CD4-positive, alpha-beta T cell (primary cell): ENCODE measurements at places on chromosomes 1 and 21. TPM values are rescaled to one million over a fixed set of nuclear protein-coding genes. Genes with fewer than 3 reads are reported as not detected.
A peak's percentile ranks its signal among the peaks of the same experiment; 100 is the strongest.

GRCh38 chr1:52190500-52191252 is 48.8 kb downstream of the ZFYVE9 start:
- H3K27me3 ChIP-seq = no peaks in the 10 kb centered on the region
- no peaks in the 10 kb centered on the region for H3K36me3 ChIP-seq
- H3K4me3 ChIP-seq = no peak overlapping the region
- H3K27ac ChIP-seq = no peak overlapping the region
- H3K4me1 ChIP-seq = no peaks in the 10 kb centered on the region

DNA sequence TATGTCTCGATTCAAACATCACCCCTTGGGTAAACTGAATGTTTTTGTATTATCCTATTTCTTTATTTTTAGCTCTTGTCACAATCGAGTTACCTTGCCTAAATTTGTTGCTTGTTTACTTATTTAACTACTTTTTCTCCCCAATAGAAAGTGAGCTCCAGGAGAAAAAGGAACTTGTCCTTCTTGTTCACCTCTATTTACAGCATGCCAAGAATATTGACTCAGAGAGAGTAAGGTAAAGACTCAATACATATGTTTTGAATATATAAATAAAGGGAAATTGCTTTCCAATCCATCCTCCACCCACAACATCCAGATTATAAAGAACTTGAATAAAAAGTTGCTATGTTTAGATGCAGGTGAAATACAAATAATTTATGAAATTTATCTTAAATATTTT is 107.3 kb upstream of the PDC start:
- DNase-seq = no peak
- no peaks in the 10 kb centered on the region for H3K27me3 ChIP-seq
- H3K27ac ChIP-seq = no peak overlapping the region
- H3K4me1 ChIP-seq = no peaks in the 10 kb centered on the region
- no peaks in the 10 kb centered on the region for H3K36me3 ChIP-seq

- H3K36me3 ChIP-seq = peaks cover 4% of the 10 kb centered on the region
- no peaks in the 10 kb centered on the region for H3K27me3 ChIP-seq
- H3K4me3 ChIP-seq = no peak overlapping the region
Measured at GRCh38 chr21:42248783-42249597, 30.1 kb downstream of the ABCG1 start.

GRCh38 chr1:232952514-232953499 is 2.4 kb downstream of the NTPCR start:
- H3K27ac ChIP-seq = no peak overlapping the region
- peak; percentile 9 for DNase-seq
- H3K36me3 ChIP-seq = peaks cover 21% of the 10 kb centered on the region
- H3K27me3 ChIP-seq = no peaks in the 10 kb centered on the region

GRCh38 chr1:208997726-208998312 is 585.7 kb upstream of the CAMK1G start:
- no peaks in the 10 kb centered on the region for H3K4me1 ChIP-seq
- no peaks in the 10 kb centered on the region for H3K27me3 ChIP-seq
- H3K27ac ChIP-seq = no peak overlapping the region
- DNase-seq = no peak
- H3K4me3 ChIP-seq = no peak overlapping the region

DNA sequence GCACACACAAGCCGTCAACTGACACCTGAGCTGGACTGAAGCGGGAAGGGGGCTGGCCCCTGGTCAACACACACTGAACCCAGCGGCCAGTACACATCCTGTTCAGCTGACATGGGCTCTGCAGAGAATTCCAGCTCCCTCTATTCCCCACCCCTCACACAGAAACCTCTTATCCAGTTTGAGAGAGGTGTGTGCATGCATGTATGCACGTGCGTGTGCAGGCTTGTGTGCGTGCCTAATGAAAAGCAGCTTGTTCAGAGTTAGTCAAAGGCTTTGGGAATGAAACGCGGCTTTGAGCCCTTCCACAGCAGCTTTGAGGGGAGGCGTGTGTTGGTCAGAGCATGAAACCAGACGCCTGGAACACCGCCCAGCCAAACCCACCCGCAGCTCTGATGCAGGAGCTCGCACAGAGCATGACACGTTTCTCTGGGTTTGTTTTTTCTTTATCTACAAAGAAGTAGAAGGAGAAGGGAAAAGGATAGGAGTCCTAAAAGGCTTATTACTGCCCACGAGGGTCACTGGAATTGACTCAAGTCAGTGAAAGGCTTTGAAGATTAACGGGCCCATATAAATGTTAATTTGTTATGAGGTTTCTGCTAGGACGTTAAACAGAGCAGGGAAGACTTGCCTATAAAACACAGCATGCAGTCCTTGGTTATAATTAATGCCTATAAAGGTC is 184.2 kb downstream of the ETS2 start:
- H3K27me3 ChIP-seq = peaks cover 20% of the 10 kb centered on the region
- no peak for DNase-seq
- peaks cover 9% of the 10 kb centered on the region for H3K4me1 ChIP-seq
- H3K36me3 ChIP-seq = no peaks in the 10 kb centered on the region
- no peak overlapping the region for H3K4me3 ChIP-seq

- H3K4me3 ChIP-seq = no peak overlapping the region
- DNase-seq = no peak
- H3K27ac ChIP-seq = no peak overlapping the region
- no peaks in the 10 kb centered on the region for H3K27me3 ChIP-seq
- H3K36me3 ChIP-seq = no peaks in the 10 kb centered on the region
- peaks cover 42% of the 10 kb centered on the region for H3K4me1 ChIP-seq
Measured at GRCh38 chr1:234763910-234764309, 153.9 kb upstream of the IRF2BP2 start.

KLHDC7A gene
- not detected for total RNA-seq

SPRR4 gene
- not detected for total RNA-seq

FCGR2B gene
- 0.36 TPM for total RNA-seq

MUL1 gene
- 17.6 TPM for total RNA-seq

PADI2 gene
- total RNA-seq = 0.30 TPM

PLA2G2F gene
- total RNA-seq = not detected

ERG gene
- not detected for total RNA-seq

SCMH1 gene
- 19.2 TPM for total RNA-seq

NR1I3 gene
- total RNA-seq = not detected

PALMD gene
- total RNA-seq = not detected
